ENCODE measurements at places on chromosomes 2 and 18.

DNA sequence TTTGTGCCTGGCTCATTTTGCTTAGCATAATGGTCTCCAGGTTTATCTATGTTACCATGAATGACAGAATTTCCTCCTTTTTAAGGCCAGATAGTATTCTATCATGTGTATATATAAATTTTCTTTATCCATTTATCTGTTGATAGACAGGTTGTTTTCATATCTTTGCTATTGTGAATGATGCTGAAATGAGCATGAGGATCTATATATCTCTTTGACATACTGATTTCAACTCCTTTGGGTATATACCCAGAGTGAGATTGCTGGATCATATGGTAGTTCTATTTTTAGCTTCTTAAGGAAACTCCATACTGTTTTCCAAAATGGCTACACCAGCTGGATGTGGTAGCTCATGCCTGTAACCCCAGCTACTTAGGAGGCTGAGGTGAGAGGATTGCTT lies 86.4 kb upstream of the LTBP1 start:
- DNase-seq = no peak

DNA sequence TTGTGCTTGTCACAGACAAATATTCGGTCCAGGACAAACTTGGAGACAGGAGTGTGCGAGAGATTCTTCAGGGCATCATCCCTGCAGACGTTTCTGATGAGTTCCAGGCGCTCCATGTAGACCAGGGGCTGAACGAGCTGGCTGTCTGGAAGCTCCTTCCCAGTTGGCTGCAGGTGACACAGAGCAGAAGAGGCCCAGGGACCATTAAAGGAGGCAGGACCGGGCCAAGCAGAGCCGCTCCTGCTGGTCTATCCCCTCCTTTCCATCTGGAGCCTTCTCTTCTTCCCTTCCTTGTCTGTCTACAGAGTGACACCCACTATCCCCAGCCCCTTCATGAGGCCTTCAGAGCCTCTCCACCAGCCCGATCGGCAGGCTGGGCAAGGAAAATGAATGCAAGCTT lies 19.5 kb downstream of the CHST10 start:
- no peak for DNase-seq

- DNase-seq = no peak
Observed at GRCh38 chr2:72007402-72007801, 140.3 kb downstream of the CYP26B1 start.

GRCh38 chr2:7405861-7406715 lies 488.9 kb downstream of the RNF144A start:
- no peak for DNase-seq

DNA sequence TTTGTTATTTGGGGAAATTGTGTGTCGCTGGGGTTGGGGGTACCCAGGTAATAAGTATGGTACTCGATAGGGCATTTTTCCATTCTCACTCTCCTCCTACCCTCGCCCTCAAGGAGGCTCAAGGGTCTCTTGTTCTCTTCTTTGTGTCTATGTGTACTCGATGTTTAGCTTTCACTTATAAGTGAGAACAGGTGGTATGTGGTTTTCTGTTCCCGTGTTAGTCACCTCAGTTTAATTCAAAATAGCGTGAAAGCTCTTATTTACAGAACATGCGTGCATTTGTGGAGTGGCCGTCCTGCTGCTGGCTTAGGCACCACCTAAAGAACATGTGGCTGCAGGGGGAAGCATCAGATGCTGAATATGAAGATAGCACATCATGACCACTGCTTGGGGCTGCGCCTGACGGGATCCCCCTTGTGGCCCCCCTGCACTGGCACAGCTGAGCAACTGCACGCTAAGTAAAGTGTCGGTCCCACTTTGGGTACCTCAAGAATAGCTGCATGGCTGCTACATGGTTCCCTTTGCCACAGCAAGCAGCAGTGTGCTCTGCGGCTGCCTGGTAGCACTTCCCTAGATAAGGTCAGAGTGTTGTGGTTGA lies 569.0 kb downstream of the DCDC2C start:
- no peak for DNase-seq

GRCh38 chr2:141362311-141362710 lies 768.5 kb downstream of the LRP1B start:
- DNase-seq = no peak

DNA sequence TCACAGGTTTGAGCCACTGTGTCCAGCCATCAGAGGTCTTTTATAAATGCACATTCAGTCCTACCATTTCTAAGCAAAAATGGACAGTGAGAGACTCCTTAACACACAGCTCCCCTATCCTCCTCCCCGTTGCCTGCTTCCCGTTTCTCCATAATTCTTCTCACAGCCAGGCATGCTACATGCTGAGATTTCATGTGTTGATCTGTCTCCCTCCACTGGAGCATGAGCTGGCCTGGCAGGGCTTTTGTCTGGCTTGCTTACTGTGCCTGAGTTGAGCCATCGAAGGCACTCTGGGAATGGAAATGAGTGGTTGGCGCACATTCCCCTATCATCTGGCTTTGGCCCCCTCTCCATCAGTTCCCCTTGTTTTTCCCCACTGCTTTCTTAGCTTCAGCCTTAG lies 413.5 kb downstream of the PTPRM start:
- DNase-seq = no peak

DNA sequence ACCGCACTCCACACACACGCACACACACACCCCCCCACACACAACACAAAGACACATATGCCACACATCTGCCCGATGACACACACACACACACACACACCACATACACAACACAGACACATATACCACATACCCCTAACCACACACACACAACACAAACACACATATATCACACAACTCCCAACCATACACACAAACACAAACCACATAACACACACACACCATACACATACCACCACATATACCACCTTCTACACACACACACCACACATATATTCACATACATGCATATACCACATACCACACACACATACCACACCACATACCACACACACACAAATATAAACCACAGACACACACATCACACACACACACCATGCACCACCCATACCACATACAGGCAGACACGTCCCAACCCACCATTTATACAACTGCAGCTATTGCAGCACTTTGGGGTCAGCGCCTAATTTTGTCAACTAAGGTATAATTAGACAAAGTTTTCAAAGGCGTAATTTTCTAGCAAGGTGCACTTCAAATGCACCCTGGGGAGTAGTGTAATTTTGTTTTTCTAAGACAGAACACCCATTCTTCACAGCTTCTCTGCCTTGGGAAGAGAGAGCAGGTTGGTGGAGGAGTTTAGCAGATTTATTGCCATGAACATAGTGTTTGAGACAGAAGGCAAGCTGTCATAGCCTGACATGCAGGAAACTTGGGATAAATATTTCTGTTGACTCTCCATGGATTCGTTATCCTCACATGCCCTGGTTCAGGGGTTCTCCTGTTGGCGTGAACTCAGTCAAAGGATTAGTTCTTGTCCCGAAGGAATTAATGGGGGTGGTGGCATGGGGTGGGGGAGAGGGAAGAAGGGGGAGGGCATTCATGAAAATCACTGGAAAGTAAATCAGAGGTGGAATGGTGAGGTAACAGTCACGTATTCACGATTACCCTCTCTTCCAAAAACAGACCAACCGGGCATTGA lies 416.1 kb downstream of the LPIN1 start:
- DNase-seq = no peak

DNA sequence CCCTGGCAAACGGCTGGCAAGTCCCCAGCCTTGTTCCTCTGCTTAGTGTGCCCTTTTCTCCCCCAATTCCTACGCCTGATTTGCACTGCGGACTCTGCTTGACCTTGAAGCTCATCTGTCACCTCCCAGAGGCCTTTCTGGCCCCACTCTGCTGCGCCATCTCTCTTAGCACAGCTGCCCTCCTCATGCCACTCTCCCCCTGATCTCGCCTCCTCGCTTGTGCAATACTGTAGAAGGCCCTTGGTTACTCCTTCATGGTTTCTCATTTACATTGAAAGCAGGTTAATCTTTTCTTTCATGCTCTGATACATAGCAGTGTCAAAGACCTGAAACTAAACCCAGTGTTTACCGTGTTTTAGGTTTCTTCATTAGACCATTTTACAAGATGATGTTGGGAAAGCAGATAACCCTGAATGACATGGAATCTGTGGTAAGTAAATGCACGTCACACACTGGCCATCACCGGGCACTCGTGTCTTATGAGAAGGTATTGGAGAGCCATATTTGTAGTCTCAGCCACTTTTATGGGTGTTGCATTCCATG lies 258.8 kb downstream of the ALPK2 start:
- no peak for DNase-seq

GRCh38 chr2:212968284-212969081 lies 182.9 kb downstream of the IKZF2 start:
- no peak for DNase-seq

- no peak for DNase-seq
Observed at GRCh38 chr2:207128867-207129266, 36.9 kb downstream of the KLF7 start.

GRCh38 chr2:139218181-139218580 lies 438.0 kb upstream of the NXPH2 start:
- no peak for DNase-seq

- no peak for DNase-seq
Observed at GRCh38 chr2:3642521-3643215, 15.3 kb upstream of the ALLC start.

- no peak for DNase-seq
Observed at GRCh38 chr2:232543928-232544631, 4.6 kb downstream of the CHRNG start.

DNA sequence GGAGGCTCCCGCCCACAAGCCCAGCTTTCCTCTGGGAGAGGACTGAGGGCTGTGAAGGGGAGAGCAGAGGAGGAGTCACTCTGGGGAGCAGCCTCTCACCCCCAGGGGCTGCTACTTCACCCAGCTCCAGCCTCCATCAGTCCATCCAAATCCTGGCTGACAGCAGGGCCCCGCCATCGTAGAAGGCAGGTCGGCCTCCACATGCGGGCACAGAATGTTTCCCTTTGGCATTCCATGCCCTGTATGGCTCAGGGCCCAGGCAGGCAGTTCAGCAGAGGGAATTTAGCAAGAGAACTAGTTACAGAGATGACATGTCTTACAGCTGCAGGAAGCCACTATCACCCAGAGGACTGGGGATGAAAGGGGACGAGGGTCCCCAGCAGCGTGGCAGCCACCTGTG lies 6.4 kb upstream of the ODC1 start:
- DNase-seq = no peak

GRCh38 chr2:220241423-220241822 lies 614.0 kb downstream of the SLC4A3 start:
- no peak for DNase-seq
